ENCODE measurements at places on chromosomes 12 and 14.

DNA sequence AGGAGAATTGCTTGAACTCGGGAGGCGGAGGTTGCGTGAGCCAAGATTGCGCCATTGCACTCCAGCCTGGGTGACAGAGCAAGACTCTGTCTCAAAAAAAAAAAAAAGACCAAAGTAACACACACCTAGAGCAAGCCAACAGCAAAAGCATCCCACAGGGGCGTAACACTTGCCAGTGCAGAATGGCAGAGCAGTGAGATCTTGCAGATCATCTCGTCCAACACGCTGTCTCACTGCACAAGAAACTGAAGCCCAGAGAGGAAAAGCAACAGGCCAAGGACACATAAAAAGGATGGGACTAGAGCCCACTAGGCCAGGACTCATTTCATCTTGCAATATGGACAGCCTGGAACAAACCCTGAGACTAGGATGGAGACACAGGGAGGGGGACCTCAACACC lies 12.7 kb upstream of the KRT78 start:
- no peak for DNase-seq

- no peak for DNase-seq
Measured at GRCh38 chr14:100321473-100322137, 1.5 kb upstream of the SLC25A47 start.

DNA sequence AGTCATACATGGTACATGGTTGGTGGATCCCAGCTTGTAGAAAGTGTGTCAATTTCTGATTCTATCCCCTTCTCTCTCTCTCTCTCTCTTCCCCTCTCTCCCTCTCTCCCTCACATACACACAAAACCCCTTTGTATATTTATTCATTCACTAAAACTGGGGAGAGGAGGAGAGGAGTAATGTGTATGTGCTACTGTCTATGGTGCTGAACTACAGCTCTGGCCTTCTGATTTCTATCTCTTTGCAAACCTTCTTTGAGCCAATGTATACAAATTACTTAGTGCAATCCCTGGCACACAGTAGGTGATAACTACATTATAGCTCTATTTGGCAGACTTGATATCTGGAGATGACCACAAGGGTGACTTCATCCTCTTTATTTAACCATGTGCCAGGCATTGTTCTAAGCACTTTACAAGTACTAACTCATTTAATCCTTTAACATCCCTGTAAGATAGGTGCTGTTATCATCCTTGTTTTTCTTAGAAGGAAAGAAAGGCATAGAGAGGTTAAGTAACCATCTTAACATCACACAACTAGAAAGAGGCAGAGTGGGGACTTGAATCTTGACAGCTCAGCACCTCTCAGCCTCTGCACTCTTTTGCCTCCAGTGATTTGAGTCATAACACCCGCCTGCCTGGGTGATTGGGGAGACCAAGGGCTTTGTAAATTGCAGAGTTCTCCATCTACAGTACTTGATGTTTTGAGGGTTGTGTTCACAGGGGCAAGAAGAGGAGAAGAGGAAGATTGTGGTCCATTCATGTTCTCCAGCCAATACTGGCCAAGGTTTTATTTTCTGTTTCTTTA lies 21.3 kb downstream of the RPH3A start:
- DNase-seq, result no peak

DNA sequence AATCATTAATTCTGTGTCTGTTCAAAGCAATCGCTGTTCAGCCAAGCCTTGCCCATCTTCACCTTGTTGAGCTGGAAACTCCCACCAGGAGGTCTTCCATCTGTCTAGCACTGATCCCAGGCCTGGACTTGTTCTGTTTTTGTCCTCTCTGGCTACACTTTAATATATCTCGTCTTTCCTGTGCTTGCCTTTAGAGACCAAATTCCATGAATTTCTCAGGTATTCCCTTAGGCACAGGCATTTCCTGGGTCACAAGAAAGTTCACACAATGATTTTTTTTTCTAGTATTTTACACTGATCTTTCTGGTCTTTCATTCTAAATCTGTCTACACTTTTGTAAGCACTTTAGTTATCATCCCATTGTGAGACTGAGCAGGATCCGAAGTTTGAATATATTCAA lies 116.4 kb upstream of the CCND2 start:
- no peak for DNase-seq

- DNase-seq, result no peak
Measured at GRCh38 chr12:121613462-121613861, 12.9 kb upstream of the ORAI1 start.

DNA sequence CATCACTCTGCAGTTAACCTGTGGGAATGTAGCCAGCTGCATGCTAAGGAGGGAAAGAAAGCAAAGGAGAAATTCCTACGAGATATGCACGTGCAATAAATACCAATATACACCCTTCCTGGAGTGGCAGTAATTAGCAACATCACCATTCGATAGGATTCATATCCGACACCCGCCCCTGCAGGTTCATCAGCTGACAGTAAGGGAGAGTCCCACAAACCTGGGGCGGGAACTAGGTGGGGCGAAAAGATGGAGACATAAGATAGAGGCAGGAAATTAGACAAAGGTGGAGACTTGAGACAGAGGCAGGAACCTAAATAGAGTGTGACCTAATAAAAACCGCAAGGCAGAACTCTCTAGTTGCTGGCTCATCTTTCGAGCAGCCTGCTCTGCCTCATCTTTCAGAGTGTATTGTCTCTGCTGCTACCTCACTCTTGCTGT lies 51.6 kb downstream of the PLEKHG3 start:
- no peak for DNase-seq

GRCh38 chr14:74691456-74691855 lies 21.4 kb downstream of the AREL1 start:
- no peak for DNase-seq

DNA sequence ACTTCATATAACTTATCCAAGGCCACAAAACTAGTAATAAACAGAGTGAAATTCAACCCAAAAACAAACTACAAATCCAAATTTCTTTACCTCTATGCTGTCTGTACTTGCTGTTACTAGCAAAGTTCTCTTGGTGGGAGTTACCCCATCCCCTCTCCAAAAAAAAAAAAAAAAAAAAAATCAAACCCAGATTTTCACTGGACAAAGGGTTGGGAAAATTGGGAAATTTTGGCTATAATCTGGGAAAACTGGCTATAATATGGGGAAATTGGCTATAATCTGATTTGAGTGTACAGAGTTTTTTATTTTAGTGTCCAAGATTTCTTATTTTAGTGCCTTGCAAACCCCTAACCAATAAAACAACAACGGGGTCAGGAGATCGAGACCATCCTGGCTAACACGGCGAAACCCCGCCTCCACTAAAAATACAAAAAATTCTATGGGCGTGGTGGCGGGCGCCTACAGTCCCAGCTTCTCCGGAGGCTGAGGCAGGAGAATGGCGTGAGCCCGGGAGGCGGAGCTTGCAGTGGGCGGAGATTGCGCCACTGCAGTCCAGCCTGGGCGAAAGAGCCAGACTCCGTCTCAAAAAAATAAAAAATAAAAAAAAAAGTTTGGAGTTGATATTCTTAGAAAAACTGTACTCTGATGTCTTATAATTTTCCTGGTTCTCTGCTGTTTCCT lies 148.4 kb downstream of the CHST11 start:
- DNase-seq, result no peak

DNA sequence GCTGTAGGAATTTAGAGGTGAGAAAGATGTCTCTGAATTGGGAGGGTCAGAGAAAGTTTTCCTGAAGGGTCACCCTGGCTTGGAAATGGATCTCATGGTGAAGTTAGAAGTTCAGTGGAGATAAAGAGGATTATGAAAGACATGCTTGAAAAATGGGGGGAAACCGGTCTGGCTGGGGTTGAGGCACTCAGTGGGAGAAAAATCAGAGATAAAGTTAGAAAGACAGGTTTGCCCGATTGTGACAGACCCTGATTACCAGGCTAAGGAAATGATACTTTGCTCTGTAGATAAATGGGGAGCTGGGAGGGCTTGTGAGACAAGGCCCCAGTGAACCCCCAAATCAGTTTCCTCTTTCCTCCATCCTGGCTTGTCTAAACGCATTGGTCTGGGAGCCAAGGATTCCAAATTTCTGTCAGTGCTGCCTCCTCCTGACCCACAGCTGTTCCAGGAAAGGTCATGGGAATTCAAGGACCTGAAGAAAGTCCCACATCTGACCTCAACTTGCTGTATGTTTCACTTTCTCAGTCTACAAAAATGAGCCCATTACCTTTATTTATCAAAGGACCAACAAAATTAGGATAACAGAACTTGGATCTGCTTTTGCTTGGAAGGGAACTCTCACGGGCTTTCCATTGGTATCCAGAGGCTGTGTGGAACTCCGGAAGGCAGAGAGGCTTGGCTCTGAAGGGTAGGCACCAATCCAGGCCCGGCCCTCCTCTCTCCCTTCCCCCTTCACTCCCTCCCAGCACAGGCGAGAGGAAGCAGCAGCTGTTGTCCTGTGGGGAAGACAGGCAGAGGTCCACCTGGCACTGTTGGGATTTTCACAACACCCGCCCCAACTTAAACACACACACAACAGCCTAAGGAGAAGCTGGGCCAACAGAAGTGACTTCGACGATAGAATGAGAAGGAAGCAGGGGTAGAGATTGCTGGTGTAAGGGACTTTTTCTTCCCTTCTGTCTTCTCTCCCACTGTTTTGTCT lies 3.4 kb upstream of the RNASE7 start:
- DNase-seq, result no peak

GRCh38 chr14:25122211-25122610 lies 72.3 kb upstream of the STXBP6 start:
- DNase-seq, result peak; percentile 11

DNA sequence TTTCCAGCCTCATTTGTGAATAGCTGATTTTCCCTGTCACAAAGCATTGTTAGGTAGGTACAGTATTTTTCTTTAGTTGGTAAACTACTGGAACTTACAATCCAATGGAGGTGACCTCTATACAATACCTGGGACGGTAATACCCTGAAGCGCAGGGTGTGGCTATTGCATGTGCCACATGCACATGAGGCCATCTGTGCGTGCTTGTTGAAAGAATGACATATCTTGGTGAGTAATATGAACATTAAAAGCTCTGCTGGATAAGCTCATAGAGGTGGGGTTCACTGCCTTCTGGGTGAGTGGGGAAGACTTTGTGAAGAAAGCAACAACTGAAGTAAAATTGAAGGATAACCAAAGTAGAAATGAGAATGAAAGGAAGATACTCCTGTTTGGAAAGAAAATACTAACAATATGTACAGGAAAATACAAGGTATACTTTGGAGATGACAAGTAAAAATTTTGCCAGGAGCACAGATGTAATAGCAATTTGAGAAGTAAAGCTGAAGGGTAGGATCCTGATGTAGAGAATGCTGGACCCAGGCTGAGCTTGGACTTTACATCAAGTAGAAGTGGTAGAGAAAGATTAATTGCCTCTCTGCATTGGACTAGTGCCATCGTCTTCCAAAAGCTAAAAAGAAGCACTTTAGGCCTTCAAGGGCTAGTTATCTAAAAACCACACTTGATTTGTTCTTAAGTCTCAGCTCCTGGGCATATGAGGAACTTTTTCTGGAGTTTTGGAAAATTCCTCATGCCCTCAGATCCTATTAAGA lies 97.1 kb downstream of the SLC38A6 start:
- DNase-seq, result no peak

DNA sequence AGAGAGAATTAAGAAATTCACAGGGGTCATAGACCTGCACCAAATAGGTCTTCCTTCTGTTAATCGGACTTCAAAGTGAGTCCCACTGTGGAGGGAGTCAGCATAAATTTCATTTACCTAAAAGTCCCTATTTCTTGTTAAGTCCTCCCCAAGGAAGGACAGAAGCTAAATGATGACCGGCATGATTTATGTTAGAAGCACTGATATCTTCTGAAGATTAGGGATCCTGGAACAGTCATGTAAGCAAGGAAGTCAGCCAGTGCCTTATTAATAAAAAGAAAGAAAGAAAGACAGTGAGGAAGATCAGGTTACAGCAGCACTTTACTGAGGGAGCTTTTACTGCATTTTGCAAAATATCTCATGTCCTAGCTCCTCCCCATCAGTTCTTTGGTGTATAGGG lies 287.5 kb downstream of the FOXG1 start:
- no peak for DNase-seq

DNA sequence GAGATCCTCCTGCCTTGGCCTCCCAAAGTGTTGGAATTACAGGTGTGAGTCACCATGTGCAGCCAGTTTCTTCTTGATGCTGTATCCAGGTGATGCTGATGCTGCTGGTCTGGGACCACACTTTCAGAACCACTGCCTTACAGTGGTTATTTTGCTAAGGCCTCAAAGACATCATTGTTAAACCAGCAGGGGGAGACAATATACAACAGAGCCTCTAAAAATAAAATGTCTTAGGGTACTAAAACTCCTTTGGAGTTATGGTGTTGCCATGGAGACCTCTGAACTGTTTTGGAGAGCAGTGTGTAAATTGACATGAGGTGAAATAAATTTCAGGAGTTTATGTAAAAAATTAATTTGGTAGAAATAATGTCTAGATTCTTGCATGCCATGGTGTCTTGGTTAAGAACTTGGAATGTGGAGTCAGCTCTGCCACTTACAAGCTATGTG lies 1.1 kb upstream of the ARG2 start:
- DNase-seq, result peak; percentile 50

DNA sequence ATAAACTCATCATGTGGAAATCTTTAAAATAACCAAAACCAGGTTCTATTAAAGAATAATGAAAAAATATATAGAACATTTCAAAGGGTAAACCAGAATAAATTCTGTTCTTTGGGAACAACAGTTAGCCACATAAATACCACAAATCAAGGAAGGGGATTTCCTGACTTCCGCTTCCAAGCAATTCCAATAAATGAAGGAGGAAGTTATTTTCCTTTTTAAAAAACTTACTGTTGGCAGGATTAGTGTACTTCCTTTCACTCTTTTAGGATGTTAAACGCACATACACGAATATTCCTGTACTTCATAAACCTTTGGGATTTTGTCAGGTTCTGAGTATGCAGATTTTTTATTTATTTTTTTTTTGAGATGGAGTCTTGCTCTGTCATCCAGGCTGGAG lies 13.7 kb upstream of the LIMA1 start:
- DNase-seq, result no peak

GRCh38 chr14:32038876-32039275 lies 38.2 kb upstream of the ARHGAP5 start:
- no peak for DNase-seq

All from CD14-positive monocyte (primary cell).